ENCODE measurements at places on chromosomes 3 and 15. TPM values are rescaled to one million over a fixed set of nuclear protein-coding genes. Genes with fewer than 3 reads are reported as not detected.
A peak's percentile ranks its signal among the peaks of the same experiment; 100 is the strongest.

FAM98B gene
- total RNA-seq = 23.8 TPM

GPR171 gene
- total RNA-seq = 0.31 TPM

ABI3BP gene
- total RNA-seq = 26.6 TPM

UBA7 gene
- total RNA-seq = 16.8 TPM

MRPL46 gene
- total RNA-seq = 63.7 TPM

MFGE8 gene
- total RNA-seq = 557 TPM

IL5RA gene
- total RNA-seq = 0.97 TPM

DNA sequence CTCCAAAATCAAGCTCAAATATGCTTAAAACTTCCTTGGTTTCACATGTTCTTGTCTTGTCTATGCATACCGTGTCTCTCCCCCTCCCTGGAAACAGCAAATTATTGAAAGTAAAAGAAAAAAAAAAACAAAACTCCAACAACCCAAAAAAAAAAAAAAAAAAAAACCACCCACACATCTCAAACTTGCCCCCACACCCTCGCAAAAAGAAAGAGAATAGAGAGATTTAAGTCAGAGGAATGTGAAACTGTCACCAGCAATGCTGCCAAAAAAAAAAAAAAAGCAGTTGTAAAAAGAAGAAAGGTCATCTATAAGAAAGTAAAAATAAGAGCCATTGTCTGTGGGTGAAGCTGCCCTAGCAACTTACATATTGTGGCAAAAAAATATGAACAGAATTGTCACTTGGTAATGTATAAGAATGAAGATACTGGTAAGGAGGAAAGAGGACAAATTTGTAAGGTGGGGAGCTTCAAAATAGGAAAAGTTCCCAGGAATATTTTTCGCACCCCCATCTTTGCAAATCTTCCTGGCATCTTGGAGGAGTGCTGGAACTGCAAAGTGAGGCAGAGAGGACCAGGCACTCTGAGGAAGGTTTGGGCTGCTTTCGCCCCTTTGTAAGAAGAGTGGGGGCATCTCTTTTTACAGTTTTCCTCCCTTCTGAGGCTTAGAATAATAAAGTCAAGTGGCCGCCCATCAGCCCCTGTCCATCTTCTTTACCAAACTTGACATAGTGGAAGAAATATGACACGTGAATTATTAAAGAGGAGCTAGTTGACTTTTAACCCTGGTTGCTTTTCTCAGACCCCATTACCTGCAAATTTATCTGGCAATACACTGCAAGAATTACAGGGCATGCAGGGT lies 81.8 kb downstream of the NR2F2 start:
- no peaks in the 10 kb centered on the region for H3K36me3 ChIP-seq
- no peak overlapping the region for H3K4me3 ChIP-seq
- H3K27me3 ChIP-seq = peaks cover 99% of the 10 kb centered on the region
- peaks cover 35% of the 10 kb centered on the region for H3K4me1 ChIP-seq
- no peak overlapping the region for H3K27ac ChIP-seq

DNA sequence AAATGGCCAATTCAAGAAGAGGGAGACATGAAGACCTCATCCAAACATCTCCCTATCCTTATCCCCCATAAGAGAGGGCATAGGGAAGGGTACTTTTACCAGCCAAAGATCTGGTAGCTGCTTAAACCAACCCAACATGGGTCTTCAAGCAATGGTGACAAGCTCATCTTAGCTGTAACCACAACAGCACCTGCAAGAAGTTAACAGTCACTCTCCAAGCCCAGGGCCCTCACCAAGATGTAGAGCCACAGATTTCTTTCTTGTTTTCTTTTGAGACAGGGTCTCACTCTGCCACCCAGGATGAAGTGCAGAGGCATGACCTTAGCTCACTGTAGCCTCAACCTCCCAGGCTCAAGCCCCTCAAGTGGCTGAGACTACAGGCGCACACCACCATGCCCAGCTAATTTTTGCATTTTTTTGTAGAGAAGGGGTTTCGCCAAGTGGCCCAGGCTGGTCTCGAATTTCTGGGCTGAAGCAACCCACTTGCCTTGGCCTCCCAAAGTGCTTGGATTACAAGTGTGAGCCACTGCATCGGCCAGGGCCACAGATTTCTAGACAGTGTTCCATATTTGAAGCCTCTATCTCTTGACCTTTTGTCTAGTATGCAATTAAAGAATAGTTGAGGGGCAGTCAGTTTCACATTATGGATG lies 57.1 kb downstream of the DHX30 start:
- H3K4me1 ChIP-seq = peaks cover 6% of the 10 kb centered on the region
- H3K36me3 ChIP-seq = peaks cover 99% of the 10 kb centered on the region
- no peak for DNase-seq
- no peak overlapping the region for H3K4me3 ChIP-seq

DNA sequence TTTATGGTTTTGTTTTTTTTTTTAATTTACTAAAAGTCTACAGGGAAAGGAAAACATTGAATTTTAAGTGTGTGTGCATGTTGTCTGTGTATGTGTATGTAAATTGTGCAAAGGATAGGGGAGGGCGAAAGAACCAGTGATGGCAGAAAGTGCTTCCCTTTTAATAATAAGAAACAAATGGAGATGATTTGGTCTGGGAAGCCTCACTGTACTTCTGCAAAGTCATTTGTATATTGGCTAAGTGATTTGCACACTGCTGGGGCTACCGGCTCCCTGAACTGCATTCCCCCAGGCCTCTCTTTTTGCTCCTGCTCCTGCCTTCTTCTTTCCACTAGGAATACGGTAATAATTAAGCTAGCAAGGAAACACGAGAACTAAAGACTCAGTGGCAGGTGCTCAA lies 101.2 kb downstream of the CD47 start:
- peaks cover 38% of the 10 kb centered on the region for H3K4me1 ChIP-seq
- H3K27me3 ChIP-seq = no peaks in the 10 kb centered on the region
- no peak overlapping the region for H3K4me3 ChIP-seq
- H3K36me3 ChIP-seq = no peaks in the 10 kb centered on the region
- DNase-seq = no peak

DNA sequence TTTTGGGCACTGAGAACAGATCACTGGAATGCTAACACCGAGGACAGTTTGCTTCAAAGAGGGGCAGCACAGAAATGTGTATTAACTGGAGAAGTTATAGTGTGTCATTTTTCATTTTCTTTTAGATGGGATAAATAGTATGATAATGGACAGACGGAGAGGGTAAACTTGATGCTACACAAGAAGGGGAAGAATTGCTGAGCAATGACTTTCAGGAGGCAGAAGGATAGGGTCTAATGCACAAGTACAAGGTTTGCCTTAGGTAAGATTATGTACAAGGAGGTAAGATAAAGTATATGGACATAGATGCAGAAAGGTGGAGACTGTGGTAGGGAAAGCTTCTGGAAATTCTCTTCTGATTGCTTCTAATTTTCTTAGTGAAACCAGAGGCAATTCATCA lies 32.3 kb upstream of the LRRC58 start:
- no peaks in the 10 kb centered on the region for H3K36me3 ChIP-seq
- no peaks in the 10 kb centered on the region for H3K4me1 ChIP-seq
- H3K4me3 ChIP-seq = no peak overlapping the region
- no peaks in the 10 kb centered on the region for H3K27me3 ChIP-seq
- no peak for DNase-seq
- no peak overlapping the region for H3K27ac ChIP-seq

DNA sequence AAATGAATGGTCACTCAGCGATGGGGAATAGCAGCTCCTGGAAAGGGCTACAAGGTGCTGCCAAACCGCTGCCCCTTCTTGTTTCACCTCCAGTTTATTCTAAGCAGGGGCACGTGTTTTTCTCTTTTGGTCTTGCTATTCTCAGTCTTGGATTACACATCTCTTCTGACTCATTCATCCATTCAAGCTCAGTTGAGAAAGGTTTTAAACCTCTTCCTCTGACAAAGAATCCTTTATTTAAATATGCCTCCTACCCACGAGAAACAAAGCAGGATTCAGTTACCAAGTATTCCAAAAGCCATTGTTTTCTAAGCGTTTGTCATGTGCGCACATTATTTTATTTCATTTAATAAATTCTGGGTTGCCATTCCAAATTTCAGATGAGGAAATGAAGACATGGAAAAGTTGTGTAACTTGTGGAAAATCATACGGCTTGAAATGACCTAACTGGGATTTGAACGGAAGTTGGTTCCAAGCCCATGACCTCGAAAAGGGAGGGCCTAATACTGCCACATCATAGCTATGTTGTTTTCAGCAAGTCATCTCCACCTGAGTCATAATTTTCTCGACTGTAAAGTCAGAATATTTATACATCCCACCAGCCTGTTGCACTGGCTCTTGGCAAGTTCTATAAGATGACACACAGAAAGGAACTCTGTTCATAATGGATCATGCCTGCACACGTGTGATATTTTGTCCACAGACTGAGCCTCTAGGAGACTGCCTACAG lies 292.0 kb upstream of the SLCO3A1 start:
- no peak overlapping the region for H3K4me3 ChIP-seq
- peak overlapping the region; percentile 70 for H3K27ac ChIP-seq
- no peaks in the 10 kb centered on the region for H3K36me3 ChIP-seq
- no peaks in the 10 kb centered on the region for H3K4me1 ChIP-seq
- DNase-seq = peak; percentile 52

- no peaks in the 10 kb centered on the region for H3K4me1 ChIP-seq
- peaks cover 66% of the 10 kb centered on the region for H3K36me3 ChIP-seq
- H3K4me3 ChIP-seq = no peak overlapping the region
- H3K27ac ChIP-seq = no peak overlapping the region
- DNase-seq = no peak
Observed at GRCh38 chr15:48478581-48478980, 147.4 kb downstream of the DUT start.

GRCh38 chr3:42670051-42670576 lies 15.2 kb upstream of the KLHL40 start:
- no peak overlapping the region for H3K27ac ChIP-seq
- peaks cover 34% of the 10 kb centered on the region for H3K4me1 ChIP-seq
- DNase-seq = no peak
- H3K36me3 ChIP-seq = no peaks in the 10 kb centered on the region
- no peaks in the 10 kb centered on the region for H3K27me3 ChIP-seq

GRCh38 chr15:56964182-56964581 lies 45.7 kb downstream of the TCF12 start:
- H3K27me3 ChIP-seq = no peaks in the 10 kb centered on the region
- H3K36me3 ChIP-seq = no peaks in the 10 kb centered on the region
- H3K4me3 ChIP-seq = no peak overlapping the region
- no peak overlapping the region for H3K27ac ChIP-seq
- H3K4me1 ChIP-seq = no peaks in the 10 kb centered on the region

- H3K4me1 ChIP-seq = no peaks in the 10 kb centered on the region
- no peak within 1 kb of the TSS for H3K27ac ChIP-seq
- no peak for DNase-seq
- no peaks in the 10 kb centered on the region for H3K36me3 ChIP-seq
- peaks cover 14% of the 10 kb centered on the region for H3K27me3 ChIP-seq
- no peak within 1 kb of the TSS for H3K4me3 ChIP-seq
Observed at GRCh38 chr3:10505050-10505790, at the start of gene ATP2B2. Gene ATP2B2, minus strand, starts transcription at chr3:10505586. Its CDS starts 56,043 bp downstream, at chr3:10449543.

DNA sequence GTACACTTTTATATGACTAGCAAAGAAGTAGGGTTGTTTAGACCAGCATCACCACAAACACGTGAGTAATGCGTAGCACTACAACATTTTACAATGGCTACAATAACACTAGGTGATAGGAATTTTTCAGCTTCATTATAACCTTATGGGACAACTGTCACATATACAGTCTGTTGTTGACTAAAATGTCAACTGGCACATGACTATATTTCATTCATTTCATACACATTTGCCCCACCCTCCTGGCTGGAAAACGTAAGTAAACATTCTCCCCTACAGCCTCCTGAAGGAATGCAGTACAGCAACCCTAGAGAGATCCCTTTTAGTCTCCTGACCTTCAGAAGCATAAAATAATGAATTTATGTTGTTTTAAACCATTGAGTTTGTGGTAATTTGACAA lies 16.2 kb downstream of the RIOX2 start:
- H3K4me1 ChIP-seq = peaks cover 9% of the 10 kb centered on the region
- no peak overlapping the region for H3K27ac ChIP-seq
- no peaks in the 10 kb centered on the region for H3K36me3 ChIP-seq
- no peak for DNase-seq
- no peak overlapping the region for H3K4me3 ChIP-seq
- H3K27me3 ChIP-seq = no peaks in the 10 kb centered on the region

DNA sequence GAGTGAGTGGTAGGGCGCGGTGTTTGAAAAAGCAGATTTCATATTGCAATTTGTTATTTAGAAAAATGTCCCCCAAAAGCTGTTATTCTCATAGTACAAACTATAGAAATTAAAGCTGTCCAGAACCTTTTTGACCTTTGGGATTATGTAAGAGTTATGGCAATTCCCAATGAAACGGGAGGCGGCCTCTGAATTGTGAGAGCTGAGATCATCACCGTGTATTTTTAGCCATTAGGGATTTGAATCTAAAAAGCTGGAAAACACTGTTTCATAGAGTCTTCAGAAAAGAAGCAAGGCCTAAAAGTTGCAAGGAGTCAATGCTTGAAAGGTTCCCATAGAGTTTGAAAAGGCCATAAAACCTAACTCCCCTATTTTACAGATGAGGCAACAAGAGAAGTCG lies 38.6 kb upstream of the SLC25A26 start:
- no peaks in the 10 kb centered on the region for H3K36me3 ChIP-seq
- peaks cover 13% of the 10 kb centered on the region for H3K4me1 ChIP-seq
- peak; percentile 21 for DNase-seq
- no peaks in the 10 kb centered on the region for H3K27me3 ChIP-seq

DNA sequence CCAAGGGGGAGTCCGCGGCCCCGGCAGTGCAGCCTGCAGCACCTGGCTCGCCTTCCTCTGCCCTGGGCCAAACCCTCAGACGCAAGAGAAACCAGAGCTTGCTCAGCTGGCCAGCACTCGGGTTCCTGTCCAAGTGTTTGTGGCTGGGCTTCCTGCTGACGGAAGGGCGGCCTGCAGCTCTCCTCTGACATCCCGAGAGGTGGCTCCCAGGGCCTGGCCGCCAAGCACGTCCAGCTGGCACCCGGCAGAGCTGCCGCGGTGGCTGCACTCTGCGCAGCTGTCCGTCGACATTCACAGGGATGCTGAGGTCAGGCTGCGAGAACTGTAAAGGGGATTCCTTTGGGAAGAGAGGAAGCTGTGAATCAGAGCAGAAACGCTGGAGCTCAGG lies 85.6 kb downstream of the CPN2 start:
- H3K4me1 ChIP-seq = peaks cover 68% of the 10 kb centered on the region
- H3K36me3 ChIP-seq = no peaks in the 10 kb centered on the region
- no peaks in the 10 kb centered on the region for H3K27me3 ChIP-seq
- peak overlapping the region; percentile 12 for H3K4me3 ChIP-seq
- peak; percentile 92 for DNase-seq

DNA sequence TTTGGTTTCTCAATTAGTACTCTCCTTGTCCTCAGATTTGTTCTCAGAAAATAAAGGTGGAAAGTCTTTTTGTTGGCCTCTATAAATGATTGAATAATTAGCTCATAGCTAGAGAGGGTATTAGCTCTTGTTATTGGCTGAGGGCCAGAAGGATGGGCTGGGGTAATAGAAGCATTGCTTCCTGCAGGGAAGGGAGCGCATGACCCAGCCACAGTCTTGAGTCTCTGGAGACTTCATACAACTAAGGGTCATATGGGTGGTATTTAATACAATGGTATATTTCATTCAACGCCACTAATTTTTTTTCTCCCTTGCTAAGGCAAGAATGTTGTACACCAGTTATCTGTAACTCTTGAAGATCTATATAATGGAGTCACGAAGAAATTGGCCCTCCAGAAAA lies 8.4 kb downstream of the DNAJA4 start:
- peaks cover 26% of the 10 kb centered on the region for H3K36me3 ChIP-seq
- peaks cover 4% of the 10 kb centered on the region for H3K4me1 ChIP-seq
- no peak overlapping the region for H3K4me3 ChIP-seq
- no peak for DNase-seq
